Osteoblast (primary cell): ENCODE measurements at places on chromosomes 12 and 14. TPM values are rescaled to one million over a fixed set of nuclear protein-coding genes. Genes with fewer than 3 reads are reported as not detected.

ABHD4 gene
- total RNA-seq: 52.1 and 54.2 TPM in 2 replicates

CBLN3 gene
- 3.5 and 4.0 TPM in 2 replicates for total RNA-seq

GPR84 gene
- 0.36 TPM in 1 of 2 replicates, not detected in the other for total RNA-seq

- H3K4me1 ChIP-seq: peaks cover 13% of the 10 kb centered on the region
- no peak for DNase-seq
- H3K27me3 ChIP-seq: no peaks in the 10 kb centered on the region
- no peak overlapping the region for H3K4me3 ChIP-seq
- H3K27ac ChIP-seq: peak overlapping the region; percentile 34
Observed at GRCh38 chr12:80567401-80567800, 123.4 kb downstream of the PTPRQ start.

GRCh38 chr14:91270619-91271018 is 26.1 kb upstream of the GPR68 start:
- no peak overlapping the region for H3K27ac ChIP-seq
- no peak for DNase-seq
- no peak overlapping the region for H3K4me3 ChIP-seq
- no peaks in the 10 kb centered on the region for H3K27me3 ChIP-seq
- peaks cover 5% of the 10 kb centered on the region for H3K4me1 ChIP-seq
- H3K36me3 ChIP-seq: no peaks in the 10 kb centered on the region

GRCh38 chr14:54695196-54695595 is 128.3 kb downstream of the SAMD4A start:
- H3K27me3 ChIP-seq: no peaks in the 10 kb centered on the region
- no peak overlapping the region for H3K4me3 ChIP-seq
- H3K27ac ChIP-seq: no peak overlapping the region
- DNase-seq: no peak

DNA sequence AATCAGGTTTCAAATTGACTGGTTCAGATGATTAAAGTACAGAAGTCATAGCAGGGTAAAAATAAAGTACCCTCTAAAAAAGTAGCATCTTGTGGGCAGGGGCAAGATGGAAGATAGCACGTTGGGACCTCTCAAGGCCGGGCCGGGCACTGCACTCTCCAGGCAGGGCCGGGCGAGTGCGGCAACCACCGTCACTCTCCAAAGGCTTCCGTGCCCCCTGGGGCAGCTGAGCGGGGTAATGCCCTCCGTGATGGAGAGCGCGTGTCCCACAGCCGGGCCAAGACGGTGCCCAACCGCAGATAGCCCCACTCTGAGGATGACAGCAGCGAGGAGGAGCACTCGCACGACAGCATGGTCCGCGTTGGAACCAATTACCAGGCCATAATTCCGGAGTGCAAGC is 8.6 kb upstream of the PLXNC1 start:
- peaks cover 39% of the 10 kb centered on the region for H3K27me3 ChIP-seq
- H3K4me3 ChIP-seq: no peak overlapping the region
- H3K4me1 ChIP-seq: no peaks in the 10 kb centered on the region
- peak; percentile 15 for DNase-seq

GRCh38 chr14:51006781-51007211 is 62.5 kb upstream of the PYGL start:
- H3K36me3 ChIP-seq: no peaks in the 10 kb centered on the region
- peaks cover 40% of the 10 kb centered on the region for H3K4me1 ChIP-seq
- H3K27me3 ChIP-seq: no peaks in the 10 kb centered on the region

DNA sequence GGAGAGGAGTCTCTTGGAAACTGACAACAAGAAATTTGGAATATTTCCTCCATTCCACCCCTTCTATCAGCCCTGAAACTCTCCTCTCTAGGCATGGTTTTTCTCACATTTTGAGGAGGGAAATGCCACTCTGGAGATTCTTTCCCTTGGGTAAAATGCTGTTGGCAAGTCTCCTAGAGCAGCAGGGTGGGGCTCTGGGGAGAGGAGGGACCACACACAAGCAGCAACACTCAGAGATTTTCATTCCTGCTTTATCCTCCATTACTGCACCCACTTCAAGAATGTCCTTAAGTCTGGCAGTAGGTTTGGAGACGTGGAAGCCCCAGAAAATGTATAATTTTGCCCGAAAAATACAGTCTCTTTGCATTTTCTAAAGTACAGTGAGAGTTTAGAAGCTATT is 130.8 kb upstream of the FLRT2 start:
- no peak for DNase-seq
- H3K27ac ChIP-seq: no peak overlapping the region
- H3K4me1 ChIP-seq: no peaks in the 10 kb centered on the region
- no peak overlapping the region for H3K4me3 ChIP-seq
- H3K27me3 ChIP-seq: no peaks in the 10 kb centered on the region
